ENCODE measurements at places on chromosomes 5 and 9. TPM values are rescaled to one million over a fixed set of nuclear protein-coding genes. Genes with fewer than 3 reads are reported as not detected.

DNA sequence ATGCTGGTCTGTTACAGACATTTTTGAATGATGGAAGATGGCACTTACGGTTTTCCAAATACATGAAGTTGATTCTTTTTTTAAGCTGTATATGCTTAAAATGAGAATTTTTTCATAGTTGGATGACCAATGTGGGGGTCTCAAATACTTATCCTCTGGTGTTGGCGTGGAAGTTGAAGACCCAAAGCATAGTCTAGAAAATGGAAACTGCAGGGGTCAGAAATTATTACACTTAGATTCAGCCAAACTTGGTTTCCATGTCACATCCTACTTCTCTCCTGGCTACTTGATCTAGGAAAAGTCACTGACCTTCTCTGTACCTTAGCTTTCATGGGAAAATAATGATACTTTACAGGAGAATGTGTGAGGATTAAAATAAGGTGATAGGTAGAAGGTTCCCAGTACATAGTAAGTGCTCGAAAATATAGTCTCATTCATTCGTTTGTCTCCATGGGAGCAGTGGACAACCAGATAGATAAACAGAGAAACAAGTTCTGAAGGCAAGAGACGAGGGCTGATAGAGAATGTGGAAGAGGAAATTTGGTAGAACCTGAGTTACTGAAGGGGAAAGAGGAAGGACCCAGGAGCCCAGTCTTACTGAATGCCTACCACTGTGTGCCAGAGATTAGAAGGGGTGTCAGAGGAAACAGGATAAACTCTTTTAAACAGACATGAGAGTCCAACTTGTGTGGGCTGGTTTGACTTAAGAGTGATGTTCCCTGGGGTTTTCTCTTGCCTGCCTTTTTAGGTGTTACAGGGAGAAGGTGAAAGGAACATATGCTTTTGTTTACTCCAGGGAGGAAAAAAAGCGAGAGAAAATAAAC, 560.3 kb upstream of the KLF4 start:
- DNase-seq: no peak

GRCh38 chr5:17444496-17444895, 53.5 kb upstream of the TAF11L2 start:
- DNase-seq: no peak

- DNase-seq: no peak
These were observed 170.2 kb upstream of the HMHB1 start for GRCh38 chr5:143641549-143642355.

- DNase-seq: no peak
These were observed at the start of gene CD72 for GRCh38 chr9:35618325-35618727. CD72 (minus strand) TSS chr9:35618413; CDS start chr9:35618303, 110 bp downstream.

The SLC46A2 gene
- total RNA-seq: 1.6 TPM

The PDCD1LG2 gene
- 3.6 TPM for total RNA-seq

The PCDHGA6 gene
- 2.1 TPM for total RNA-seq

All from esophagus squamous epithelium (tissue), 5 donors.